ENCODE measurements at places on chromosomes 11 and 22.

DNA sequence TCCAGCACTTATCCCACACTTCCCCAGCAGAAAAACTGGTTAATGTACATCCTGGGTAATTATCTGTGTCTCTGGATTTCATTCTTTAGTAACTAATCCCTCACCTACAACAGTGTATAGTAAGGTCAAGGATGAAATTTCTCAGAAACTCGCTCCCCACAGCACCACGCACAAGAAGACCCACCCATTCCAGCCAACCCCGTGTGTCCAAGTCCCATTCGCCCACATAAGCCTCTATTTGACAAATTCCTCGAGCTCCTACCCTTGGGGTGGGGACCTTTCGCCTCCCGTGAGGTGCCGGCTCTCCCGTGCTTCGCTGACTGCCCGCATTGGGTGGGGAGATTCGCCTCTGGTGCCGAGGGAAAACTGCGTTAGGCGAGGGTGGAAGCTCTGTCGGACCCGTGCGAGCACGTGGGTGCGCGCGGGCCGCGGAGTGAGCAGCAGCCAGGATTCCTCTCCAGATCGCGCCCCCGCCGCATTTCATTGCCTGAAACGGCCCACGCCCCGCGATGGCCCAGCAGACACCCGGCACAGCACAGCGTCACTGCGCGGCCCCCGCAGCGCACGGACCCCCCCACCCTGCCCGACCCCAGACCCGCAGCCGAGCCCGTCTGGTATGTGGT is 866 bp downstream of the EXPH5 start:
- DNase-seq = peak; percentile 18

GRCh38 chr22:37990862-37991261 is 6.5 kb upstream of the SOX10 start:
- no peak for DNase-seq

DNA sequence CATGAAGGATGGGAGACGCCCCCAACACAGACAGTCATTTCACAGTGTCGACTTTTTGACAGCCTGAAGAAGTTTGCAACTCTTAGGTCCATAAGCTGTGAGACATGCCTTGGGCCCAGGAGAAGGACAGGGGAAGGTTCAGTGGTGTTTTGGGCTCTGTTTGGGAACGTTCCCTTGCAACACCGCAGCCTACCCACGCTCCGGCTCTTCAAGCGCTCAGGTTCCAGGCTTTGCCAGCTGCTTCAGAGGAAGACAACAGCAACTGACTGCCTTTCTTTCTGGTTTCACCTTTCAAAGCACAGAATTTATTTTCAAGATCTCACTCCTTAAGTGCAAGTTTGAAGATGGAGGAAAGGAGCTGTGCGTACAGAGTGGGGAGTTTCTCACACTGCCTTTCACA is 575.8 kb upstream of the B3GAT1 start:
- DNase-seq = no peak

- no peak for DNase-seq
Observed at GRCh38 chr11:112522536-112522935, 261.9 kb upstream of the PLET1 start.

- no peak for DNase-seq
Observed at GRCh38 chr22:35812600-35812999, 94.9 kb downstream of the APOL5 start.

GRCh38 chr11:36109850-36110606 is 166.2 kb downstream of the LDLRAD3 start:
- DNase-seq = no peak

DNA sequence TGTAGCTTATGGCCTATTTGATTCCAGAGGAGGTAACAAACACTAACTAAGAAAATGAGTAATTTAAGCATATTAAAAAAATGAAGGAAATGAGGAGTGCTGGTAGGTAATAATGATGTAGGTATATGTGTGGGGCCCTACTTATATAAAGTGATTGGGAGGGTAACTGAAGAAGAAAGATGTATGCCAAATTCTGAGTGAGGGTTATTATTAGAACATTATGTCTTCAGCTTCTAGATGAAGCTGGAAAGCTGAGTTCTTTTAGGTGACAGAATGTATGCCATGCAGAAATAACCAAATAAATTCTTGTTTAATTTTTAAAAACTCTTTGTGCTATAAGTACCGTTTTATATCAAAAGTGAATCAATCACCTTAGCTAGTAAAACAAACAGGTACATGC is 479.6 kb upstream of the TENM4 start:
- no peak for DNase-seq

GRCh38 chr11:69718147-69718546 is 14.3 kb upstream of the FGF19 start:
- no peak for DNase-seq

DNA sequence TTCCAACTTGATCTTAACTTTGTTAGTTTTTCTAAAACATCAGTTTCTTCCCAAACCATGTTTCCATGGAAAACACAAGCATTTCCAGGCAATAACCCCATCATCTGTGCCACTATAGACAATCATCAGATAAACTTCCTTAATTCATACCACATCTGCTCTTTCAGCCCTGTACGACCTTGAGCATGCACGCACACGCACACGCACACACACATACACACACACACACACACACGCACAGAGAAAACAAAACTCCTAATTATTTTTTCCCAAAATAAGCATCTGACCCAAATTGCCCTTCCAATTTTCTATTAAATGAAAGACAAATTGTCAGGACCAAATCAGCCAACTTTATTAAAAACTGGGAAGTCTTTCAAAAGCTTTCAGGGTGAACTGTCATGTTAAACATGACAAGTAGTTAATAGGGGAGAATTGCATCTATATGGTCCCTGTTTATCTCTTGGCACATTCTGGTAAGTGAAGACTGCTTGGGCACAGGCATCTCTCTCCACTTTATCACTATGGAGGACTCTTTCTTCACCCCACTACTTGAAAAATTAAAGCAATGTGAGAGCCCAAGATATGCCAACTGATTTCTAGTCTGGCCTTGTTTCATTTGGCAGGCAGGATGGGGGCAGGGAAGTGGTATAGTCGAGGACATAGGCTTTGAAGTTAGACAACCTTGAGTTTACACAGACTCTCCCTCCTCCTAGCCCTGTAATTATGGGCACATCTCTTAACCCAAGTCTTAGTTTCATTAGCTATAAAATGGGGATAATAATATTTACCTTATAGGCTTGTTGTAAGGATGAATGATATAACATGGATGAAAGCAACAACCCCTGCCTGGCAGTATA is 15.1 kb downstream of the ADM start:
- DNase-seq = no peak

- DNase-seq = no peak
Observed at GRCh38 chr11:47305734-47306483, 36.0 kb downstream of the MADD start.

DNA sequence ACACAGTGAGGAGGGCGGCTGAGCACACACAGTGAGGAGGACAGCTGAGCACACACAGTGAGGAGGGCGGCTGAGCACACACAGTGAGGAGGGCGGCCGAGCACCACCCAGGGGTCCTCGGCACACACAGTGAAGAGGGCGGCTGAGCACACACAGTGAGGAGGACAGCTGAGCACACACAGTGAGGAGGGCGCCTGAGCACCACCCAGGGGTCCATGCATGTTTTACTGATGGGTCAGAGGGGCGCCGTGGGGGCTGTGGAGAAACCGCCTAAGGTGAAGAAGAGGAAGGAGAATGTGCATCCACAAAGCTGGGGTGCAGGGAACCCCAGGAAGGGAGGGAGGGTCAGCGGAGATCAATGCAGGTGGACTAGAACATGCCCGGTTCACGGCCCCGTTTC is 461.8 kb downstream of the BRD1 start:
- DNase-seq = no peak

GRCh38 chr11:128481135-128481534 is 106.2 kb downstream of the ETS1 start:
- DNase-seq = no peak

DNA sequence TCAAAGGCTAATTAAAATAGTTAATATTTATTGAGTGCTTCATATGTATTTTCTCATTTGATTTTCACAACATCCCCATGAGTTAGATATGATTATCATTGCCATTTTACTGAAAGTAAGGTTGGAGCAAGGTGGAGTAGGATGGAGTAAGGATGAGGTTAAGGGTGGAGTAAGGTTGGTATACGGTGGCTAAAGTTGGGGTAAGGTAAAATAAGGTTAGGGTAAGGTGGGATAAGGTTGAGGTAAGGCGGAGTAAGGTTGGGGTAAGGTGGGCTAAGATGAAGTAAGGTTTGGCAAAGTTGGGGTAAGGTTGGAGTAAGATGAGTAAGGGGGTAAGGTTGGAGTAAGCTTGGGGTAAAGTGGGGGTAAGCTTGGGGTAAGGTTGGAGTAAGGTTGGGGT is 45.8 kb upstream of the CLDN5 start:
- DNase-seq = no peak

DNA sequence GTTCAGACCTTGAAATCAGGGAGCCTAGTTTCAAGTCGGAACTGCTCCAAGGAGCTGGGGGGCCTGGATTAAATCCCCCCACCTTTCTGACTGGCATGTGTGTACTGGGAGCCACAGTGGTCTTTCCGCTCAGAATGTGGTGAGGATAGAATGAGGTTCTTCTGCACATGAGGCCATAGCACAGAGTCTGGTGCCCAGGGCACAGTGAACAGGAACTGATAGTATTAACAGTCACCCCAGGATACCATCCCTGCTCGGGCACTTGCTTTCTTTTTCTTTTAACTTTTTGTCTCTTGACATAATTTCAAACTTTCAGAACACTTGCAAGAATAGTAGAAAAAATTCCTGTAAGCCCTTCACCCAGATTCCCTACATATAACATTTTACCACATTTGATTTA is 28.8 kb downstream of the LMO1 start:
- DNase-seq = no peak

GRCh38 chr11:110921742-110922521 is 209.7 kb upstream of the ARHGAP20 start:
- DNase-seq = no peak

DNA sequence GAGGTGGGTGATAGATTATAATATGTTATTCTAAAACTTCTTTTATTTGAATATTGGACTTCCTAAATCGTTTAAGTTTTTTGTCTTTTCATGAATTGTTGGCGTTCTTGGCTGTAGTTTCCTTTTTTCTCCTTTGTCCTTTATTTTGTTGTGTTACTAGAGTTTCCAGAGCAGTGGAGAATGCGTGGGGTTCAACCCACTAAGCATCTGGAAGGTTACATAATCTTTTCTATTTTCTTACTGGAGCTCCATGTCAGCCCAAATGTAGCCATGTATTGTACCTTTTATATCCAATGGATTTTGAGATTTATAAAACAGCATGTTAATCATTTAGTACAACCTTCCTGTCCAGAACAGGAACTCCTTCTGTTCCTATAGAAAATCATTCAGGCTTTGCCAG is 63.2 kb downstream of the PPP6R3 start:
- no peak for DNase-seq

DNA sequence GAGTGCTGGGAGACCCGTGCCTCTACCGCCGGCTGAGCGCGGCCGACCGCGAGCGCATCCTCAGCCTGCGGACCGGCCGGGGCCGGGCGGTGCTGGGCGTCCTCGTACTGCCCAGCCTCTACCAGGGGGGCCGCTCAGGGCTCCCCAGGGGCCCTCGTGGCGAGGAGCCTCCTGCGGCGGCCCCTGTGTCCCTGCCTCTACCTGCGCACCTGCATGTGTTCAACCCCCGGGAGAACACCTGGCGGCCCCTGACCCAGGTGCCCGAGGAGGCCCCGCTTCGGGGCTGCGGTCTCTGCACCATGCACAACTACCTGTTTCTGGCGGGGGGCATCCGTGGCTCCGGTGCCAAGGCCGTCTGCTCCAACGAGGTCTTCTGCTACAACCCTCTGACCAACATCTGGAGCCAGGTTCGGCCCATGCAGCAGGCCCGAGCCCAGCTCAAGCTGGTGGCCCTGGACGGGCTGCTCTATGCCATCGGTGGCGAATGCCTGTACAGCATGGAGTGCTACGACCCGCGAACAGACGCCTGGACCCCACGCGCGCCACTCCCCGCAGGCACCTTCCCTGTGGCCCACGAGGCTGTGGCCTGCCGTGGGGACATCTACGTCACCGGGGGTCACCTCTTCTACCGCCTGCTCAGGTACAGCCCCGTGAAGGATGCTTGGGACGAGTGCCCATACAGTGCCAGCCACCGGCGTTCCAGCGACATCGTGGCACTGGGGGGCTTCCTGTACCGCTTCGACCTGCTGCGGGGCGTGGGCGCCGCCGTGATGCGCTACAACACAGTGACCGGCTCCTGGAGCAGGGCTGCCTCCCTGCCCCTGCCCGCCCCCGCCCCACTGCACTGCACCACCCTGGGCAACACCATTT is 3.5 kb downstream of the KLHDC7B start:
- DNase-seq = no peak

- DNase-seq = no peak
Observed at GRCh38 chr11:36195496-36196354, 93.5 kb downstream of the COMMD9 start.

GRCh38 chr11:65275906-65276305 is 14.1 kb downstream of the POLA2 start:
- no peak for DNase-seq

DNA sequence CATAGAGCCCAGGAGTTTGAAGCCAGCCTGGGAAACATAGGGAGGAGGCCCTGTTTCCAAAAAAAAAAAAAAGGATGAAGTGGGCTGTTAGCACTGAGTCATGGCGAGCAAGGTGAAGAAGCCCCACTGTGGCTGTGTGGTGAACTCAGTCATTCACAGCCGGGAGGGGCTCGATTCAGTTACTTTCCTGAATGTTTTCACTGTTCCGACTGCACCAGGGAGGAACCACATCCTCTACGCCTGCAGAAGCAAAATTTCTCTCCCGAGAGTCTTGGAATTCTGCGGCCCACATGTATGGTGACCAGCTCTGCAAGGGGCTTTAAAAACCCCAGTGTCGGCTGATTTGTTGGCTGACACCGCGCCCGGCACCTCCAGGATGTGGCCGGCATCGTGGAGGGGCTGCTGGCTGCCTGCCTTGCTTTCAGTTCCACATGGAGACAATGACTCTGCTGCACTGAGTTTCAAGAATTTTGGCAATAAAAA is 27.8 kb upstream of the GRAMD4 start:
- DNase-seq = no peak

DNA sequence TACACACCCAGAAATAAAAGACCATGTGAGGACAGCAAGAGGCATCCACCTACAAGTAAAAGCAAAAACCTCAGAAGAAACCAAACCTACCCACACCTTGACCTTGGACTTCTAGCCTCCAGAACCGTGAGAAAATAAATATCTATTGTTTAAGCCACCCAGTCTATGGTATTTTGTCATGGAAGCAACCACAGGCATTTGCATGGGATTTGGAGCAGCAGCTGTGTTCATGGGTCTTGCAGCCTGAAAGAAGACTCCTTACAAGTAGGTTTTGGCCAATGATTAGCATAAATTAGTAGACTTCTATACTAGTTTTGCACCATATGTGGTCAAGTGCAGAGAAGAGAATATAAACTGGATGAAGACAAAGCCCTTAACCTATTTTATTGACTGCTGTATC is 27.9 kb downstream of the FSHB start:
- no peak for DNase-seq
